ENCODE measurements at places on chromosomes 6 and 20.

GRCh38 chr6:23180504-23181293, 611.3 kb downstream of the HDGFL1 start:
- peak; percentile 74 for DNase-seq

DNA sequence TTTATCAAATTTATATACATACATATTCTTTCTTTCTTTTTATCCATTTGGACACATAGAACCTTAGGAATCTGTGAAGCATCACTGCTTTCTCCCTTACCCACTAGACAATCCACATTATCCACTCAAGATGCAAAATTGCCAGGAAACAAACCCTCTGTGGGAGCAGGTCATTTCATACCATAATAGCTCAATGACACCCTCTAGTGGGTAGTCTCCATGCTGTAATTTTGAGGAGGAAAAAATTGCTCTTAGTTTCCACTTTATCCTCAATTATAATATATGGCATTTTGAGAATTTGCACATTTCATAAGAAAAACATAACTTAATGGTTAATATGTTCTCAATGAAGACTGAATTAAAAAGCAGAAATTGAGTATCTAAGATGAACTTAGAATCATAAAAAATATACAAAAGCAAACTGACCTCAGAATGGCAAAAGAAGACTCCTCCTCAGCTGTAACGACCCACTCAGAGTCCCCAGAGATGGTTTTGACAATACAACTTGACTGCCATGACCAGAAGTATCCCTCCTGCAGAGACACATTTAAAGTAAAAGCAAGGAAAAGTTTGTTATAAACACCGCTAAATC, 164.1 kb downstream of the FRK start:
- no peak for DNase-seq

GRCh38 chr6:652865-653264, 4.0 kb downstream of the HUS1B start:
- no peak for DNase-seq

GRCh38 chr6:37517411-37517812, 17.7 kb upstream of the CCDC167 start:
- no peak for DNase-seq

- DNase-seq, result no peak
Observed at GRCh38 chr6:106648651-106649308, 19.4 kb downstream of the QRSL1 start.

GRCh38 chr20:42553374-42553773, 636.3 kb downstream of the PTPRT start:
- DNase-seq, result no peak

All from AG04450 (cell line).